ENCODE measurements at places on chromosomes 3 and 15.

DNA sequence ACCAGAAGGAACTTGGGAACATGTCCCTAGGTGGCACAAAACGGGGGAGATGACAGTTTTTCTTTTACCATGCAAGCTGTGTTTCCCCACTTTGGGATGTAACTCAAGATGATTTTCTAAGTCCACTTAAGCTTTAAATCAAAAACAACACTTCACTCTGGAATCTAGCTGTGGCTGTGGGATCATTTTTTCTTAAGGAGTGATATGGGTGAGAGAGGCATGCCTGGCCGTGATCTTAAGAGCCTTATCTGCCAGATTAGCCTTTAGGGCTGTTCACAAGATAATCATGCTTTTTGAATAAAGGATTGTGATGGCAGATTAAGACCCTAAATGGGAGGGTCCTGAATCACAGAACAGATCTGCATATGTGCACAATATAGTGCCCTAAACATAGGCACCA is 384.8 kb upstream of the SEMA6D start:
- DNase-seq = no peak

DNA sequence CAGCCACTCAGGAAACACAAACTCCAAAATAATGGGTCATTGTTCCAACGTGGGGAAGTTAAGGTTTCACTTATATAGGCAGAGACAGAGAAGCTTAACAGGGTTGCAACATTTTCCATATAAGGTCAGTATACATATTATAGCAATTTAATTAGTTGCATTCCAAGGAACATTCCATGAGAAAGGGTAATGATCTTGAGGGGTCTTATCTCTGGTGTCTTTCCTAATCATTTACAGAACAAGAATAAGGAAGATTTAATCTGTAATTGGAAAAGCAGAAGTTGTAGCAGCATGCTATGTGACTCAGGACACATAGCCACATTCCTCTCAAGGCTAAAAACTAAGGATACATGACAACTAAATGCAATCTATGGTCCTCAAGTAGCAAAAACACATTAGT is 4.9 kb downstream of the MNS1 start:
- no peak for DNase-seq

- DNase-seq = no peak
These were observed 10.9 kb downstream of the RARB start for GRCh38 chr3:25438791-25439555.

- DNase-seq = no peak
These were observed 70.5 kb downstream of the FEM1B start for GRCh38 chr15:68348081-68348480.

GRCh38 chr3:8625991-8626390 is 18.6 kb downstream of the SSUH2 start:
- DNase-seq = no peak

GRCh38 chr3:71195492-71195891 is 388.0 kb downstream of the FOXP1 start:
- DNase-seq = no peak

GRCh38 chr3:115712871-115713270 is 89.6 kb downstream of the GAP43 start:
- no peak for DNase-seq

GRCh38 chr3:16801698-16802097 is 83.1 kb upstream of the PLCL2 start:
- no peak for DNase-seq

DNA sequence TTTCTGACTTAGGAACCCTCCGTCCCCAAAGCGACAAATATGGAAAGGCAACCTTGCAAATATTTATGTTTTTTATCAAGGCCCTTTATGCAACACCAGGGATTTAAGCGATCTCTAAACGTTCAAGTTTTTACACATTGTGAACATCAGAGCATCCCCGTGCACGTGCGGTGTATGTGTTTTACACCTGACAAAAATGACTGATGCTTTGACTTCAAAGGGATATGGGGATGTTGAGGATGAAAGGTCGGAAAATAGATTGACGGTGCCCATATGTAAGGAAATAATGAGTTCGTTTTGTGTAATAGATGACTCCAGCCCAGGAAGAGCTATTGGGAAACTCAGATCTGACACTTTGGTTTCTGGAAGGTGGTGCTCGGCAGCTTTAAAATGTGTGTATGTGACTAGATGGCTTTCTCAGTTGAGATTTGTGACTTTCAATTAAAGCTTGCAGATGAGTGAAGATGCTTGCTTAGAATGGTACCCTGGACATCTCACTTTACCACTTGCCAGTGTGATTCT is 866 bp downstream of the SLC49A4 start:
- no peak for DNase-seq

- no peak for DNase-seq
These were observed 150.1 kb upstream of the FHIT start for GRCh38 chr3:61401359-61401758.

- no peak for DNase-seq
These were observed 57.6 kb downstream of the ST8SIA2 start for GRCh38 chr15:92451225-92451825.

DNA sequence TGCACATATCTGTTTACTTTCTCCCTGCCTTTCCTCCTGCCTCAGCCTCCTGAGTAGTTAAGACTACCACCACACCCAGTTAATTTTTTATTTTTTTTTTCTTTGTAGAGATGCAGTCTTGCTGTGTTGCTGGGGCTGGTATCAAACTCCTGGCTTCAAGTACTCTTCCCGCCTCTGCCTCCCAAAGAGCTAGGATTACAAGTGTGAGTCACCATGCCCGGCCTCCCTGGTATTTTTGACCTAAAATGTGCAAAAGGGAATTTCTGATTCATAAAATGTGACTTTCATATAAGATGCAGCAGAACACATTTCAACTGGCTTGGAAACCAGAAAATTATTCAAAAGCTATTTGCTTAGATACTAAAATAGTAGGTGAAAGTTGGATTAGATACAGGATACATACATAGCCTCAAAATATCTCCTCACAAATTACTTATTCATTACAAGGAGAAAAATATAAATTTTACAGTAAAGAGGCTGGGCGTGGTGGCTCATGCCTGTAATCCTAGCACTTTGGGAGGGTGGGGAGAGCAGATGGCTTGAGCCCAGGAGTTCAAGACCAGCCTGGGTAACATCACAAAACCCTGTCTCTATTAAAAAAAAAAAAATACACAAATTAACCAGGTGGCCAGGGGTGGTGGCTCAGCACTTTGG is 32.0 kb downstream of the MAP4 start:
- DNase-seq = no peak

DNA sequence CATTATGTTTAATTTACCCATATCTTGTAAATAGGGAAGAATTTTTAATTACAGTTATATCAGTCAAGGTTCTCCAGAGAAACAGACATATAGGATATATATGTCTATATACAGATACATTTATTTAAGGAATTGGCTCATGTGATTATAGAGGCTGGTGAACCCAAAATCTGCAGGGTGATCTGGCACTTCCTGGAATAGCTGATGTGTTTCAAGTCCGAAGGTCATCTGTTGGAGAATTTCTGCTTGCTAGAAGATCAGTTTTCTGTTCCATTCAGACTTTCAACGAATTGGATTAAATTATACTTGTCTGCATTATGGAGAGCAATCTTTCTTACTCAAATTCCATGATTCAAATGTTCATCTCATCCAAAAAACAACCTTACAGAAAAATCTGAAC is 694.6 kb upstream of the DPPA4 start:
- DNase-seq = no peak

- DNase-seq = no peak
These were observed 55.0 kb downstream of the LSAMP start for GRCh38 chr3:116390318-116390717.

DNA sequence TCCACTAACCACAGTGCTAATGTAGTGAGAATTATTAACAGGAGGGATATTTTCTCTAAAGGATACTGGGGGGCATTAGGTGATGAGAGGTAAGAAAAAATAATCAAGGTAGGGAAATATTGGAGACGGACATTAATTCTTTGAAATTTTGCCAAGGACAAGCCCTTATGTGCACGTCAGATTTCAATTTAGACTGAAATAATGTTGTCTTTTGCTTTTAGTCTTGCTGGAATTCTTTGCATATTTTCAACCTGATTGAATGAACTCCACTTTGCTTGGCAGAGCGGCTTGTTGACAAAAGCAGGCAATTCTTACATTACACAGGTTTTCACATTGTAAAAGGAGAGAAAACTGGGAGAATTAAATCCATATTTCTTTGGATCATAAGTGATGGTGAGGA is 25.0 kb upstream of the C3orf52 start:
- no peak for DNase-seq

- DNase-seq = no peak
These were observed 1.2 kb downstream of the PRICKLE2 start for GRCh38 chr3:64223791-64224745.

DNA sequence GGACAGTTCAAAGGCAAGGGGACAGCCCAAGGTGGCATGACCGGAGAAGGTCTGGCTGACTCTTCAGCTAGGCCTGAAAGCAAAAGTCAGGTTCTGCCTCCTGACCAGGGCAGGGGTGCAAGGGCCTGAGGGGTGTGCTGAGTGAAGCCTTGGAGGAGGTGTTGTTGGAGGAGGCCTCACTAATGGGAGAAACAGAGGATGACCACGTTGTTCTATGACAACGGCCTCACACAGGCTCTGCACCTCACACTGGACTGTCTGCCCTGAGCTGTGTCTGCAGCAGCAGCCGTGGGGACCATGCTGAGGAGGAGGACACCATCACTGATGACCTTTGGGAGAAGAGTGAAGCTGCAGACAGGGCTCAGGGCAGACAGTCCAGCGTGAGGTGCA is 116.9 kb upstream of the ABHD17C start:
- no peak for DNase-seq

DNA sequence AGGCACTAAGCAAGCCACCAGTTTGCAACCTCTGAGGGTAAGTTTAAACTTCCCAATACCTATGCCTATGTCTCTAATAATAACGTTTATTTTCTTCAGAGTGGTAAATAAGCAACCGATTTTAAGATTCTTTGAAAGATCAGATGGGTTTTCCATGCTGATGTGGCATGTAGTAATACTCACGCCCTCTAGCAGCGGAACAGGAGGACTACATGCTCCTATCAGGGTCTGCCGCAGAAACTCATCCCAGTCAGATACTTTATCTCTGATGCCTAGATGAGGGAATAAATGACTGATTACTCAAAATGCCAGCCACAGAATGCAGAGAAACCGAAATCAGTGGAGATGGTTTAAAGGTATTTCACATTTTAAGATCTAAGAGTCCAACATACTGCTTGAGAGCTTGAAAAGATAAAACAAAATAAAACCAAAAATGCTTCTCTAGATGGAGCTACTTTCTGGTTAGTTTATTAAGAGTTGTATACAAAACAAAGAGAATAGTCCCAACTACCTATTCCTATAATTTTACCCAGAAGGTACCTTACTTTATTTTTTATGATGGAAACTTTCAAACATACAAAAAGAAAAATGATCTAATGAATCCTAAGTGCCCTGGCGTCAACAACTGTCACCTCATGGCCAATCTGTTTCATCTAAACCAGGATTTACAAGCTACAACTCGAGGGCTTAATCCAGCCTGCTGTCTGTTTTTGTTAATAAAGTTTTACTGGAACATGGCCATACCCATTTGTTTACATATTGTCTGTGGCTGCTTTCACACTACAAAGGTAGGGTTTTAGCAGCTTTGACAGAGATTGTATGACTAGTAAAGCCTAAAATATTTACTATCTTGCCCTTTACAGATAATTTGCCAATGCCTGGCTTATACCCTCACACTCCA is 37.5 kb upstream of the STIMATE start:
- no peak for DNase-seq

GRCh38 chr3:62261121-62261520 is 112.2 kb downstream of the FEZF2 start:
- DNase-seq = no peak

DNA sequence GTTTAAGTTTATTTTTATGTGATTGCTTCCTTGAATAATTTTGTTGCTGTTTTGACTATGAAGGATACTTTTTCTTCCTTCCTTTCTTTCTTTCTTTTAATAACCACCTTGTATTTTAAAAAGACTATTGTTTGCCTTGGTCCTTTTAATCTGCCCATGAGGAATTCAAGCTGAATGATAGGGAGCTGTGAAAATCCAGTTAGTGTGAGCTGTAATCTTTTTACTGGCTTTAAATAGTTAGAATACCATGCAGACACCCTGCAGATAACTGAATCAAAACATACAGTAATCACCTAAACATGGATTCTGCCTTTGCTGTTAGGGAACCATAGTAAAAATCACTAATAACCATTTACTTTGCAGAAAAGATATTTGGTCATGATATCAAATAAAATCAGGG is 110.7 kb downstream of the RSRC1 start:
- DNase-seq = no peak

- DNase-seq = no peak
These were observed 366.3 kb downstream of the TIGIT start for GRCh38 chr3:114660124-114660523.

DNA sequence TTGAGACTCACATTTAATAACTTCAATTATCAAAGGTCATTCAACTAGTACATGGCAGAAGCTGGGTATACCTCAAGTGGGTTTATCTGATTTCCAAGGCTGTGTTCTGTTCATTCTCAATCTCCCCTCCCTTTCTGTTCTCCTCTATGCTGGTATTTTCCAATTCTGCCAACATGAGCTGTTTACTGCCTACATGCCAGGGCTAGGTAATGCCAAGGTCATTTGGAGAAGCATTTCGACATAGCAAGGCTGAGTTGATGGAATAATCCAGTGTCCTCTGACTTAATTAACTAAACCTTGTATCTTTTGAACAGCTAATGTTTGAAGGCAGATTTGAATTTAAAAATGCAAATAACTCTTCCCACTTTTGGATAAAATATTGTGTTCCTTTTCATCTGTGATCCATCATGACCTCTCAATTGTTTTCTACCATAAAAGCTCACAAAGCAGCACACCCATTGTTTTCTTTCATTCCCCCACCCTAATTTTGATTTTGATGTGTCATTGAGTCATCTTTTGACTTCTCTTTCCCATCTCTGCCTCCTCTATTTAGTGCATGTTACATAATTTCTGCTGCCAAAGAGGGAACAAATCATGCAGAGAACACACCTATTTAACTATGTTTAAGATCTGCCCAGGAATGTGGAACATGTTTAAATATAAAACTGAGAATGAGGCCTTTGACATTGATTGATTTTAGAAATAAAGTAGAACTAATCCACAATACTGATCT is 308.8 kb upstream of the NR2E3 start:
- DNase-seq = no peak

GRCh38 chr15:77507911-77508310 is 87.2 kb downstream of the HMG20A start:
- DNase-seq = no peak

GRCh38 chr15:58921267-58921790 is 12.2 kb downstream of the SLTM start:
- no peak for DNase-seq

DNA sequence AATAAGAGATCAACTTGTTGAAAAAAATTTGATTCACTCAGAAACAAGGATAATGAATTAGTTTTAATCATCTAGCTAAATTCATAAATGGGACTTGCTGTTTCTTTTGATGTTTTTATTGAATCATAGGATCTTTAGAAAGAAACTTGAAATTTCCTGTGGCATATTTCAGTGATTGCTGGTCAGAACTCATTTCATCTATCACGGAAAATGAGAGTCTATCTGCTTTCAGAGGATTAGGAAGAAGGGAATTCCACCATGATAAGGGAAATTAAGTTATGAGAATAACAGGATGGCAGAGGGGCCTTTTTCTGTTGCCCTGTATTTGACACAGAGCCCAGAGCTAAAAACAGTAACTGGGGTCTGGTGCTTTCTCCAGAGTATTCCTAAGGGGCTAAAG is 44.9 kb upstream of the CCNL1 start:
- DNase-seq = no peak

All from activated gamma-delta T cell (primary cell).